Stimulated activated CD8-positive, alpha-beta memory T cell treated with anti-CD3 and anti-CD28 coated beads, Interleukin-15, amount 100 ng/mL, for 4 hours (primary cell): ENCODE measurements at places on chromosomes 4 and X.

- no peak for DNase-seq
These were observed 69.3 kb upstream of the FAM241A start for GRCh38 chr4:112075906-112076305.

- DNase-seq = no peak
These were observed 26.6 kb downstream of the PIGG start for GRCh38 chr4:525660-526059.

DNA sequence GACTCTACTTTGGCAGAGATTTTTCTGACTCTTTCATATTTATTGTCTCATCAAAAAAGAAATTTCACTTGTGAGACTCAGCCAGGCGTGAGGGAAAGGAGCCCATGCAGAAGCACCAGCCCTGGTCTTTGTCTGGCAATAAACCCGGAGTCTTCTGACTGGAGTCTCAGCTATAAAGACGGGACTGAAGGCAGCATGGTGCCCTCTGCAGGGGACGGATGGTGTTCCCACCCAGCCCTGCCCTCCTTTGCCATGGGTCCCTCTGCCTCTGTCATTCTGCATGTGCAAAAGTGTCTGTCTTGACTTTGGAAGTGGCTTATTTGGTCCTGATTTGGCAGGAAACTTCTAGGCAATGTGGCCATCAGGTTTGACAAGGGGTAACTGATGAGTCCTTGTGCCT, 14.2 kb downstream of the ZNF185 start:
- no peak for DNase-seq

- DNase-seq = no peak
These were observed 5.4 kb upstream of the NEUROG2 start for GRCh38 chr4:112521123-112522023.

- DNase-seq = no peak
These were observed 192.0 kb downstream of the NWD2 start for GRCh38 chr4:37436546-37436945.

GRCh38 chr4:142202404-142203332, 566.3 kb downstream of the IL15 start:
- no peak for DNase-seq

DNA sequence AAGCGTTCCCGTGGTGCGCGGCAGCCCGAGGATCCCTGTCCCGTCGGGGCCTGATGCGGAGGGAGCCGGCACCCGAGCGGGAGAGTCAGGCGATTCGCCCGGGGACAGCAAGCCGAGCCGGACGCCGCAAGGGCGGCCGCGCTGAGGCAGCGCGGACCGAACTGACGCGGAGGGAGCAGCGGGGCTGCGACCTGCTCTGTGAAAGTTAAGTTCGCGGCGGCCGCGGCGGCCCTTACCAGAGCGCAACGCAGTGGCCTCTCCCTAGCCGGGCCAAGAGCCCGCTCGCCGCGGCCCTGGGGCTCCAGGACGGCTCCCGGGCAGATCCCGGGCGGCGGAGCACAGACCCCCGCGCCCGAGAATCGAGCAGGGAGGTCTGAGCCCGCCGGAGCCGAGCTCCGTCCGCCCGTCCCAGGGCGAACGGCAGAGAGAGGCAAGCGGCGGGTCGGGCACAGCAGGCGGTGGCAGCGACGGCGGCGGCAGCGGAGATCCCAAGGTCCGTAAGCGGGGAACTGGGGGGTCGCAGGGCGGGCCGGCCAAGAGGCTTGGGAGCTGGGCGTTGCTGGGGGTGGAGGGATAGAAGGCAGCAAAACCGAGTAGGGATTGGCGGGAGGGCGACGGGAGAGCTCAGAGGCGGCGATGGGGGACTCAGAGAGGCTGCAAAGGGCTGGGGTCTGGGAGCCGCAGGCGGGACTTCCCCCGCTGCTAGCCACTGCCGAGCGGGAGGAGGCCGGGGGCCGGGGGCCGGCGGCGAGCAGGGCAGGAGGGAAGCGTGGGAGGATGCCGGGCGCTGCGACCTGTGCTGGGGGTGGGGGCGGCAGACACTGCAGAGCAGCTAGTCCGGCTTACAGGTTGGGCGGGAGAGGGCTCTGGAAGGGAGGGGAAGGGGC, 1.0 kb downstream of the GPR50 start:
- DNase-seq = no peak

DNA sequence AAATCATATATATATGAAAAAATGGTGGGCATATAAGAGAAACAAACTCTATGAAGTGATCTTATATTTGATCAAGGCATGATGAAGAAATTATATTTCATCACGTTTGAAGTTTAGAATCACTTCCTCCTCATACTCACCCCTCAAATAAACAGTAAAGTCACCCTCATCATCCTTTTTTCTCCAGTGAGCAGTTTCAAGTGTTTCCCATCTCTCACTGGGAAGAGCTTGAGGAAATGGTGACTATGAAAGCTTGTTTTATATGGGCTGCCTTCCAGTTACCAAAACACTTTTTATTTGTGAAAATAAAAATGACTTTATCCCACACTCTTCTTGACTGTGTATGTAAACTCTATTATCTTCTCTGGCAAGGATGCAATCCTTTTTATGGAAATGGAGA, 16.8 kb downstream of the PDLIM3 start:
- no peak for DNase-seq

- DNase-seq = no peak
These were observed 88.6 kb upstream of the HHIP start for GRCh38 chr4:144557404-144557803.

DNA sequence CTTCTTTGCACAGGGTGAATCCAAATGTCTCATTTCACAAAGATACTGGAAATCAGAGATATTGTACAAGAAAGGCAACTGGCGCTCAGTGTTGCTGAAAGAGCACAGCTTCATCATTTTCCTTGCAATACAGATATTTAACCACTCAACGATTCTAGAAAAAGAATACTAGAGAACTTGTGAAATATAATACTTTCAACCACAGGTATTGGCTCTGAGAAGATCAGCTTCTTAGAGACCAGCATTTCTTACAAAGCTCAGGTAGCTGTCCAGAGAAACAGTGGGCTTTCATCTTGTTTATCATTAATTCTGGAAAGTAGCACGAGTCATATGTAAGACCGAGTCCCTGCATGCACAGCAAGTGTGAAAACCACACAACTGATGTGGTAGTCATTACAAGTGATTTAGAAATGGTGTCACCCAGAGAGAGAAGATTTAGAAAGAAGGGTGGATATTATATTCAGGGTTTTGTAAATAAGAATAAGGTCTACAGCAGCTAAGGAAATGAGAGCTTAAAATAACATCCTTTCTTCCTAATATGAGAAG, 7.8 kb upstream of the PPARGC1A start:
- DNase-seq = no peak

DNA sequence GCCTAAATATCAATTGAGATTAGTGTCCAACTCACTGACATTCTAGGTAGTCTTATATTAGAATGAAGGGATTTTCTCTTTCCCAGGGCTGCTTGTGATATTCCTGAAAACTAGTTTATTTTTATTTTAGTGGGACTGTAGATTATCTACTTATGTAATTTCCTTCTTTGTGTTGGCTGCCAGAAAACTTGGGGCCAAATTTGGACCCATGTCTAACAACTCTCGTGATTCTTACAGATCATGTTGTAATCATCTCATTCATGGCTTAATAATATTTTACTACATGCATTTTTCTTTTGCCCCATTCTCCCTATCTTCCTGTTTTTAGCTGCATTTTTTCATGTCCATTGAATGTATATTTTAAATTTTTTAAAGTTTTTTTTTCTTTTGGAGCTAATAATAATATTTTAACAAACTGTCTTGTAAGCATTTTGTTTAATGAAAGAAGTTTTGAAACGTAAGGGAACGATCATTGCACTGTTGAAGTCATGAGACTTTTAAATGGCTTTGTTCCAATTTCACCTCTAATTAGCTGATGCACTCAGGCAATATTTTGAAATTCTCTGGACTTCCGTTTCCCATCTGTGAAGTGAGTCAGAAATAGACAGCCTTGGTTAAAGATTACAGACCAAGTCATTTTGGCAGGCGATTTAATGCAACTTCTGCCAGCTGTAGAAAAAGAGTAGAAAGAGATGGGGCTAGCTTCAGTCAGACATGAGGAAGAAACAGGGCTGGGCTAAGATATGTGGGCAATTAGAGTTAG, 14.3 kb upstream of the TDO2 start:
- DNase-seq = no peak

GRCh38 chrX:56853436-56853835, 124.4 kb downstream of the NBDY start:
- no peak for DNase-seq

DNA sequence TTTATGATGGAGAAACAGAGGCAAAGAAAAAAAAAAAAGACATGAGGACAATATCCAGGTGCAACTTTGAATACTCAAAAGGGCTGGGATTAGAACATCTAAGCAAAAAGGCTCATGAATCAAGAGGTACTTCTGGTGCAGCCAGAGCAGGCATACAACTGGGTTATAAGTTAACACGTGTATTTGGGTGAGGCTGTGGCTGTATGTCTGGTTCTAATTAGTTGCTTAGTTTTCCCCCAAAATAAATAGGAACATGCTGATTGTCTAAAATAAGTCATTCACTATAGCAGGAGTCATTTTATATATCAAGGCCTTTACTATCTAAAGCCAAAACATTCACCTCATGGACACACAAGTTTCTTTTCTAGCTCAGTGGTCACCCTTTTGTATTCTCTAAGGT, 20.2 kb downstream of the NHS start:
- DNase-seq = no peak

DNA sequence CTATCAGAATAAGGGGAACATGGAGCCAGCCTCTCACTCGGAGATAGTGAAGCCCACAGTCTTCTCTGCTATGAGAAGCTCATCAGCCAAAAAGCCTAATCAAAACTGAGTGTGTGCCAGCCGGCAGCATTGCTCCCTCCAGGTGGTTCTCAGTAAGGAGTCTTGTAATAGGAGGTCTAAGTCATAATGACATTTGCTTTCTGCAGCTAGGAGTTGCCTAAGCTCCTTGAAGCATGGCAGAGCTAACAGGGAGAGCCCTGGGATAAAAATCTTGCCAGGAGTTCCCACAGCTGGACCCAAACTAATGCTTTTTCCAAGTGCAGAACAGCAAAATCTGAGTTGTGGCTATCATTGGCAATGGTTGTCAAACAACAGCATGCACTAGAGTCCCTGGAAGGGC, 245.2 kb downstream of the SPATA18 start:
- DNase-seq = no peak

DNA sequence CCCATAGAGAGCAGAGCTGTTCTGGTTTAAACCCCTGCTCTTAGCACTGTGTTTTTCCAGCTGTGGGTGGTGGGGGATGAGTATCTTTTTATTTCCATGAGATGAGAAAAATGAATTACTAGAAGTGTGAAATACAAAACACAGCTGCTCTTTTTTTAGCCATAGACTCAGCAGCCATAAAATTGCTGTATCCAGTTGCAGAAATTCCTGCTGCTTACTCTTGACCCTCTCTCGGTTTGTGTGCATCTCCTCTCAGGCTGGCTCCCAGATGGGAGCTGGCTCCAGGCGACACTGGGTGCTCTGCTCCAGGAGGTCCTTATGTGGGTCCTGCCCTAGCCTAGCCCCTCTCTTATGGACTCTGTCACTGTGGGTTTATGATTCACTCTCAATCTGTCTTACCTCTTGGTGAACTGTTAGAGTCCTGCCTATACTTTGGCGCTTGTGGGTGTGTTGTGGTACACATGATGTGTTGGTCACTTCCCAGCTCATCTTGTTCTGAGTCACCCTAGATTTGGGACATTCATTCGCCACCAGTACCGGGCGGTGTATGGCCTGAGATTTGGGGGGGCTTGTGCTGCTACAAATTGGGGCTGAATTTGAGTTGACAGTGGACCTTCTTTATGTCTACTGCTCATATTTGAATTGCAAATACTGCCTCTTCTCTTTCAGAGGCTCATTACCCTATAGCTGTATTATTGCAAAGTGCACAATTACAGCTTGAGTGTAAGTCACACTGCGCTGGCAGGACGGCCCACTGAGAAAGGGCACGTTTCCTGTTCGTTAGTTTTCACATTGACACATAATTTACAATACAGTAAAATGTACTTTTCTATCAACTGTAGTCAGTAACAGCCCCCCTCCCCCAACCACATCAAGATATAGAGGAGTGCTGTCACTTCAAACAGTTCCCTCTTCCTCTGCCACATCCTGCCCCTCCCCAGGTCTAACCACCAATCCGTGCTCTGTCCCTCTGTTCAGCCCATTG, 46.9 kb upstream of the MSANTD1 start:
- DNase-seq = peak; percentile 18

DNA sequence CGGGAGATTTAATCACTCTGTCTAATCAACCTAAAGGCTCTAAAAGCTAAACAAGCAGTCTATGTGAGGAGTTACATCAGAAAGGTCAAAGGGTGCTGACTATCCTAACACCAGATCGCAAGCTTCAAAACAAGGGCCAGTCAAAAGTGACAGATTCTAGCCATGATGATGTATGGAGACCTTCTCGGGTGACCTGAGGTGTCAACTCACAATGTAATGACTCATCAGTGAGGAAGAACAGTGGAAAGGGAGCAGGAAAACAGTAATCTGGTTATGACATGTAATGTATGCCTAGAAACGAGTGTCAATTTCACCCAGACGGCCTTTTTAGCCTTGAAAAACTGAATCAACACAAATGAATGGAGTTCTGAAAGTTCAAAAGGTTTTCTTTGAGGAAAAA, 375.3 kb downstream of the IDS start:
- no peak for DNase-seq

DNA sequence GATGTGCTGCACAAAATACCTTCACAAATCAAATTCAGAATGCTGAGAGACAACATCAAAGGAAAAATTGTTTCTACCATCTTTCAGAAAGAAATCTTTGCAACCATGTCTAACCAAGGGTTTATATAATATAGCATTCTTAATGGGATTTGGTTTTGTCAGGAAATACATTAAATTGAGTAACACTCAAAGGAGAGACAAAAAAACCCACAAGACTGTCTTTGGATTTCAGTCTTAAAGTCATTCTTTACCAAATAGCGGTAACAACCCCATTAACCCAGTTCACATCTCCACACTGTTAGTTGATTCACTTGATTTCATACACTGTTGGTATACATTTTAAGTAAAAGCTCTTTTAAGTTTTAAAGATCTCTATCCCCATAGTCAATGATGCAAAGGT, 145.7 kb upstream of the EDNRA start:
- no peak for DNase-seq

- DNase-seq = no peak
These were observed 34.6 kb downstream of the FAM9C start for GRCh38 chrX:13009844-13010243.

GRCh38 chr4:61443813-61444510, 243.8 kb downstream of the ADGRL3 start:
- DNase-seq = no peak

- no peak for DNase-seq
These were observed 137.8 kb downstream of the CEP135 start for GRCh38 chr4:56086561-56086960.

DNA sequence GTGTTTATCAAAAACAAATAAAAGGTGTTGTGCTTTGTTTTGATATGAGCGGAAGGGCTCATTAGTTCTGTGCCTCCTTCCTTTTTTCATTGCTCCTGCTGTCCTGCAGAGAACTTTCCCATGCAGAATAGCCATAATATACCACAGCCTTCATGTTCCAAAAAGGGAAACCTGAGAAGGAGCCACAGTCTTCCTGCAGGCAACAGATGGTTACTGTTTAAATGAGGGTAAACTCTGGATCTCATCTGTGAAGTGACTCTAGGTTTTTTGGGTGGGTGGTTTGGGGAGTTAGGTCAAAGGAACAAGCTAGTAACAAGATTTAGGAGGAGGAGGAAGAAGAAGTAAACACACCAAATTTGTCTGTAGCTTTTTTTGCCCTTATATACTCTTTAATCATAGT, 131.8 kb downstream of the BMPR1B start:
- no peak for DNase-seq

- no peak for DNase-seq
These were observed 41.8 kb downstream of the QDPR start for GRCh38 chr4:17469931-17470674.

- DNase-seq = no peak
These were observed 125.1 kb downstream of the PALLD start for GRCh38 chr4:168621806-168622589.

- no peak for DNase-seq
These were observed 90.2 kb downstream of the C4orf51 start for GRCh38 chr4:145770124-145770523.
